Upper lobe of left lung (tissue), 6 donors: ENCODE measurements at places on chromosomes 1 and 21.

- DNase-seq: no peak
These were observed 28.3 kb downstream of the TP73 start for GRCh38 chr1:3680488-3681230.

- DNase-seq: no peak
These were observed 70.2 kb downstream of the UCK2 start for GRCh38 chr1:165897326-165898303.

DNA sequence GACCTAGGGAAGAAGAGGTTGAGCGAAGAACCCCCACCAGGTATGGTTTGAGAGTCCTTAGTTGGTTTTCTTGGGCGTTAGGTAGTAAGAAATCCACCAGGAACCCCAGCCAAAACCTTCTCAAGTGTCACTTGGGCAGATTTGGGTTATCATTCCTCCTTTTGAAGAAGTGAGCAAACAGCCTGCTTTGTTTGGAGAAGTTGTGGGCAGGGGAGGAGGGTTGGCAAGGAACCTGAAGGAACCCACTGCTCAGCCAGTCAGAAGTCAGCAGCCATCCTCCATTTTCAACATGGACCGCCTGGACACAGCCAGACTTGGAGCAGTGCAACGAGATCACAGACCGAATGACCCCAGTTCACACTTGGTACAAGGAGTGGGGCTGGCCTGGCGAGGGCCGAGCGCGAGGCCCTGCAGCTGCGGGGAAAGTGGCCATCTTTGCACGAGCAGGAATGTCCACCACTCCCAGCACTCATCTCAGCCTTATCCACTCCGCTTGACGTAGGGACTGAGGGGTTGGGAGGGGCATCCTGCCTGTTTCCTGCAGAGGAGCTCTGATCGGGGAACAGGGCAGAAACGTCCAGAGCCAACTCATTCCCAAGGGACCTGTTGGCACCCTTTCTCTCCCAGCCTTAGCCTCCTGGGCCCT is 7.2 kb downstream of the ADPRS start:
- DNase-seq: peak; percentile 86

GRCh38 chr1:21277180-21277579 is 13.1 kb downstream of the ECE1 start:
- DNase-seq: no peak
